ENCODE measurements at places on chromosomes 4 and X.

GRCh38 chrX:46782034-46782433, 23.1 kb upstream of the SLC9A7 start:
- DNase-seq = no peak

GRCh38 chrX:4315891-4316290, 602.4 kb upstream of the PRKX start:
- no peak for DNase-seq

DNA sequence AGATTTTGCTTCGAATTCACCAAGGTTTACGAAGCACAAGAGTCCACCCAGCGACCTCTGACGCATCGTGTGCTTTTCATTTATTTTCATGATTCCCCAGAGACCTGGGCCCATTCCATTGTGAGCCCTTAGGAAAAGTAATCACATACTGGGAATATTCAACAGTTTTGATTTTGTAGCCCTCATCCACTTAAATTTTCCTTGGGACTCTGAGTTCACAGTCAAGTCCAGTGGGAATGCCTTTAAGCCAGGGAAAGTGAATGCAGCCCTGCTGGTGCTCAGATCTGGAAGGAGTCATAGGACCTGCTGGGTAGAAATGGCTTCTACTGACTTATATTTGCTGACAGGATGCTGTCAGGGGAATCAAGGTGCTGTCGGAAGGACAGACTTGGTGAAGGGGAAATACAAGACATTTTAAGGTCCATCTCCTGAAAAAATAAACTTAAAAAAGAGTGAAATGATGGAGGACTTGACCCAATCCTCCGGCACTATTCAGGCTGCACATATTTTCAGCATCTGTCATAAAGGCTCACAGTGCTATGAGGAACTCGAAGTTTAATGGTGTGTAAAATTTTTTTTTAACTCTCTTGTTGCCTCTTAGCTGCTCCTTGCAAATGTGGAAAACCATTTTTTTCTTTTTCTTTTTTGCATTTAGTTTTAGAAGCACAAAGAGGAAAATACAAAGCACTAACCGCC, 204.9 kb downstream of the MID1 start:
- no peak for DNase-seq

DNA sequence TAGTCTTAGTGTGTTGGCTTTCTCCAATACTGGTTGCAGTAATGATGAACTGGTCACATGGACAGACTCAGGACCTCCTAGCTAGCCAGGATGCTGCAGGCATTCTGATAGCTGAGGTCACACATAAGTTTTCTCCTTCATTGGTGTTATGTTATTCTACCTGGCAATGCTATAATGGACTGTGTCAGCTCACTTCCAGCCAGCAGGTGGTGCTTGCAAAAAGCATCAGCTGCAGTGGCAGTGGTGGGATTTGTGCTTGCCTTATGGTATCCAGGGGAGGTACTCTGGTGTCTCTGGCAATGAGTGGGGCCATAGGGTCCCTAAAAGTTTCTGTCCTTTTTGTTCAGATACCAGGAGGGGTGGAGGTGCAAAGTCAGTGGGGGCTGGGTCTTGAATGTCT, 33.6 kb downstream of the ZNF330 start:
- DNase-seq = no peak

DNA sequence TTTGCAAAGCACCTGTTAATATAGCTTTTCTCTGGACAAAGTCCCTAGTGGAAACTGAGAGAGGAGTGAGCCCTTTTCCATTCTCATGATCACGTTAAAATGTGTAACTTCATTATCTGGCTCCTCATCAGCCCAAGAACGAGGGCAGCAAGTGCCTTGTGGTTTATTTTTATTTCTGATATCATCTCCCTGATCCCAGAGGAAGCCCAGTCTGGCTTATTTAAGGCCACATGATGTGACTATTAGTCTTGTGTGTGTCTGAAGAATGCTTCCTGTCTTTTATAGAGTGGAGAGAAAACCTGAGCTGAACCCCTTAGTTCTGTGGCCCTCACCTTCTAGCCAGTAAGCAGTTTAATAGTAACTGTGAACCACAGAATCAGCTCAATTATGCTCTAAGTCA, 67.2 kb downstream of the LHFPL1 start:
- DNase-seq = no peak

GRCh38 chr4:11535333-11535732, 106.6 kb upstream of the HS3ST1 start:
- DNase-seq = no peak

GRCh38 chr4:188332265-188332664, 193.0 kb downstream of the TRIML1 start:
- DNase-seq = no peak

DNA sequence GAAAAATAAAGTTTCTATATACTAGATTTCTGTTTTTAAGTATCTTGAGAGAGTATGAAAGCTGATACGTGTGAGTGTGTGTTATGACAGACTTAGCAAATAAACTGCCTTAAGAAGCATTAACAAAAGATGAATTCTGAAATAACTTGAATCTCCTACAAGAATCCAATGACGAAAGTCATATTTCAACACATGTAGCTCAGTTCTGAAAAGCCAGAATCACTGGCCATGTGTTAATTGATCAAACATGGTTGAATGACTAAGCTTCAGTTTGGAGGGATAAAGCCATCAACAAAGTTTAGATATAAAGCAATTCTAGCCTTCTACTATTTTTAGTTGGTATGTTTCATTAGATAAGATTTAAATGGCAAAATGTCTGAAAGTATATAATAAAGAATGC, 88.5 kb upstream of the ETNPPL start:
- DNase-seq = no peak

DNA sequence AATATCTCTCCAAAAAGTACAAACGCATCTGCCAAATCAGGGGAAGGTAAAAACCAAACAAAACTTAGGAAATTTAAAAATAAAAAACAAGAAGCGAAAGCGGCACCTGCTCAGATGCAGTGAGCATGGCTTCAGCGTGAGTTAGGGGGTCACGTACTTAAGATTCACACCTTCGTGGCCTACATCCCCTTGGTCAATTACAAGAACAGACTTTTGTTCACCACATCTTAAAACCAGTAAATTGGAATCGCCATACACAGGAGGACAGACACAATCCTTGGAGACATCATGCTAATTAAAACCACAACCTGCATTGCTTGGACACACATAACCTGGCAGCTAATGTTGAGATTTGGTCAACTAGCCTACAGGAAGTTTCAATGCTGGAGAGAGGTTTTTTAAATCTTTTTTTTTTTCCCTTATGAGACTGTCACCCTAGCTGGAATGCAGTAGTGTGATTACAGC, 12.5 kb upstream of the SEL1L3 start:
- DNase-seq = no peak

GRCh38 chr4:88958080-88958479, 98.9 kb downstream of the FAM13A start:
- DNase-seq = no peak

- no peak for DNase-seq
Measured at GRCh38 chr4:123856689-123857545, 460.3 kb downstream of the SPRY1 start.

DNA sequence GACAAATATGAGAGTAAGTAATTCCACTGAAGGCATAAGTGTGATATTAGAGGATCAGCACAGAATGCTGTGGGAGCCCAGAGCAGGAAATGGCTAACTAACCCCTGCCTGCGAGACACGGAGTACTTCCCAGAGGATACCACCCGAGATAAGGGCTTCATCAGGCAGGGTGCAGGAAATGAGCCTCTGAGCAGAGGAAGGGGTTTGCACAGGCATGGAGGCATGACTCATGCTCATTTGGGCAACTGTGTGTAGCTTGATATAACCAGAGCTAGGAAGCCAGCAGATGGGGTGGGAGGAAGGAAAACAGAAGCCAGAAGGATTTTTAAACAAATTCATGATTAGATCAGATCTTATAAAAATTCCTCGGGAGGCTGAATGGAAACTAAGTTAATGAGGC, 70.0 kb upstream of the TSPAN5 start:
- DNase-seq = no peak

- DNase-seq = no peak
Measured at GRCh38 chr4:151226004-151226932, 50.7 kb upstream of the PRSS48 start.

GRCh38 chrX:114985967-114986592, 31.3 kb downstream of the IL13RA2 start:
- no peak for DNase-seq

DNA sequence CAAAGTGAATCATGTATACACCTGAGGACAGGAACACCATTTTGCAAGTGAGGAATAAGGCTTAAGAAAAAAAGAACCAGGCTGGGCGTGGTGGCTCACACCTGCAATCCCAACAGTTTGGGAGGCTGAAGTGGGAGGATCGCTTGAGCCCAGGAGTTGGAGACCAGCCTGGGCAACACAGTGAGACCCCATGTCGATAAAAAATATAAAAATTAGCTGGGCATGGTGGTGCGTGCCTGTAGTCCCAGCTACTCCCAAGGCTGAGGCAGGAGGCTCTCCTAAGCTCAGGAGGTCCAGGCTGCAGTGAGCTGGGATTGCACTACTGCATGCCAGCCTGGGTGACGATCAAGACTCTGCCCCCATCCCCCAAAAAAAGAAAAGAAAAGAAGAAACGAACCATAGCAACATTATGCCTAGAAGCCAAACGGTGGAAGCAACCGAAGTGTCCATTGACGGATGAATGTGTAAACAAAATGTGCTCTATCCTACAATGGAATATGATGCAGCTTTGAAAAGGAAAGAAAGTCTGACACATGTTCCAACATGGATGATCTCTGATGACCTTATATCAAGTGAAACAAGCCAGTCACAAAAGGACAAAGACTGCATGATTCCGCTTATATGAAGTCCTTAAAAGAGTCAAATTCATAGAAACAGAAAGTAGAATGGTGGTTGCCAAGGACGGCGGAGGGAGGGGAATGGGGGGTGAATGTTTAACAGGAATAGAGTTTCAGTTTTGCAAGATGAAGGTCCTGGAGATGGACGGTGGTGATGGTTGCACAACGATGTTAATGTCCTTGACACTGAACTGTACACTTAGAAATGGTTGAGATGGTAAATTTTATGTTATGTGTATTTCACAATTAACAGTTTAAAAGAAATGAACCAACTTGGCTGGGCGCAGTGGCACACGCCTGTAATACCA, 8.6 kb upstream of the KIAA0232 start:
- no peak for DNase-seq

DNA sequence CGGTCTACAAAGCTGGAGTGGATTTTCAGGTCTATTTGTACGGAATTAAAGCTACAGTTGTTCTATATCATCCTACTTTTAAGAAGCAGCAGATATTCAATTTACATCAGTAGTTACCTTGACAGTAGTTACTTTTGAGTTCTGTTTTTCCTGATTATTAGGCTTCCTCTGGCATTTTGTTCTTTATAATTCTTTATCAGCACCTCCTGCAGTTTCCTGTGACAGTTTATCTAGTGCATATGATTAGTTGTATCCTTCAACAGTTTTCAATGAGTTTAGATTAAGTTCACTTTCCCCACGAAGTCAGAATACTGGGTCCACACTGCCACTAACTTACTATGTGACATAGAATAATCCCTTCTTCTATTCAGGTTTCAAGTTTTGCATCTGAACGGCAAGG, 71.7 kb downstream of the IDS start:
- no peak for DNase-seq

- no peak for DNase-seq
Measured at GRCh38 chrX:9906919-9907318, 60.2 kb upstream of the CLDN34 start.

DNA sequence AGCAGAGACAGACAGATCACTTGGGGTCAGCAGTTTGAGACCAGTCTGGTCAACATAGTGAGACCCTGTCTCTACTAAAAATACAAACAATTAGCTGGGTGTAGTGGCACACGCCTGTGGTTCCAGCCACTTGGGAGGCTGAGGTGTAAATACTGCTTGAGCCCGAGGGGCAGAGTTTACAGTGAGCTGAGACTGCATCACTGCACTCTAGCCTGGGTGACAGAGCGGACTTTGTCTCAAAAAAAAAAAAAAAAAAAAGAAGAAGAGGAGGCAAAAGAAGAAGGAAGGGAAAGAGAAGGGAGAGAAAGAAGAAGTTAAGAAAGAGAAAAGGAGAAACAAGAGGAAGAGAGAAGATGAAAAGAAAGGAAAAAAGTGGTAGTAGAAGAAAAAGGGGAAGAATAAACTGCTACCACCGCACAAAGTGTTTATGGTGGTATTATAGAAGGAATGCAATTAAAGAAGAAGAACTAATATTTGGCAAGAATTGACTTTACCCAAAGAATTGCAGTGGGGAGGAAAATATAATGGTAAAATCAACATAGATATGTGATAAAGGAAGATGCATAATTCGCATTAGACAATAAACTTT, 19.6 kb upstream of the NSUN7 start:
- no peak for DNase-seq

DNA sequence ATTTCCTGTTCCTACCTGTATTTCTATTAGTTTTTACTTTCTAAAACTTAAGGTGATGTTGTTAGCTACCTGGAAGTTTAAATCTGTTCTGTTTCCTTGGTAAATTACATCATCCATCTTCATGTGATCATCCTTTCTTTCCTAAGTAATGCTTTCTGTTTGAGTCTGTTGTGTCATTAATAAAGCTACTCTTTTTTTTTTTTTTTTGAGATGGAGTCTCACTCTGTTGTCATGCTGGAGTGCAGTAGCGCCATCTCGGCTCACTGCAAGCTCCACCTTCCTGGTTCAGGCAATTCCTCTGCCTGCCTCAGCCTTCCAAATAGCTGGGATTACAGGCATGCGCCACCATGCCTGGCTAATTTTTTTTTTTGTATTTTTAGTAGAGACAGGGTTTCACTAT, 73.3 kb downstream of the FIP1L1 start:
- no peak for DNase-seq

- no peak for DNase-seq
Measured at GRCh38 chr4:124790471-124790870, 77.9 kb upstream of the ANKRD50 start.

- DNase-seq = no peak
Measured at GRCh38 chrX:15623054-15623453, 22.3 kb upstream of the ACE2 start.

DNA sequence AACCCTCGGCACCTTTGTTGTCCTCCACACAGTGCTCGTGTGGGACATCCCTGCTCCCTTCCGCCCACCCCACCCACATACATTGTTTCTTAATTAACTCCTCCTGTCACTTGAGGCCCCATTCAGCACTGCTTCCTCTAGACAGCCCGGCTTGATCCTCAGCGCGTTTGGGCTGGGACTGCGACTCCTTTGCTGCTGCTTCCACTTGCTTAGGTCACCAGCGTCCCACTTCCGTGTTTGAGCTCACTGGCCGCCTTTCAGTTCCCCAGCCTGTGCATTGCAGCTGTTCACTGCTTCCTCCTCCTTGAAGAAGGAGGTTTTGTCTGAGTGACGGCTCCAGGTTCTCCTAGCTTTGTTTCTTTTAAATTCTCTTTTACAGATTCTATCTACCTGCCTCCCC, 16.1 kb downstream of the RNF4 start:
- DNase-seq = peak; percentile 87

GRCh38 chr4:97411356-97411755, 731.9 kb downstream of the STPG2 start:
- DNase-seq = no peak

DNA sequence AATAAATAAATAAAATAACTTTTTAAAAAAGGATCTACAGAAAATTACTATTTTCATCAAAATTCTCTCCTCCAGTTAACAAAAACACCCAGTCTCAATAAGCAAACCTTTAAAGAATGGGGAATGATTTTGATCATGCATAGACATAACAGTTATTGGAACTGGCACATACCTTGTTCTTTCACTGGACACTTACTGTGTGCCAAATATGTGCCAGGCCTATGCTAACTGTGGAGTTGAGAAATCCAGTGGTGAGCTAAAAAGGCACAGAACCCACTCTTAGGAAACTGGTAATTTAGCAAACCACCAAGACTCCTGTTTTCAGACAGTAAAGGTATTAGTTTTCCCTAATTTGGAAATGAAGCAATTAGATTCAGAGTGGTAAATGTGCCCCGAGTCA, 39.1 kb downstream of the CLOCK start:
- DNase-seq = no peak

- DNase-seq = no peak
Measured at GRCh38 chr4:162164906-162165510, 1.2 kb upstream of the FSTL5 start.

Data from GF-D8 (cell line).